Motor neuron (in vitro differentiated cells): ENCODE measurements at places on chromosomes 6 and 20. TPM values are rescaled to one million over a fixed set of nuclear protein-coding genes. Genes with fewer than 3 reads are reported as not detected.
A peak's percentile ranks its signal among the peaks of the same experiment; 100 is the strongest.

PRDM13 gene
- not detected in 2 replicates for total RNA-seq

DNA sequence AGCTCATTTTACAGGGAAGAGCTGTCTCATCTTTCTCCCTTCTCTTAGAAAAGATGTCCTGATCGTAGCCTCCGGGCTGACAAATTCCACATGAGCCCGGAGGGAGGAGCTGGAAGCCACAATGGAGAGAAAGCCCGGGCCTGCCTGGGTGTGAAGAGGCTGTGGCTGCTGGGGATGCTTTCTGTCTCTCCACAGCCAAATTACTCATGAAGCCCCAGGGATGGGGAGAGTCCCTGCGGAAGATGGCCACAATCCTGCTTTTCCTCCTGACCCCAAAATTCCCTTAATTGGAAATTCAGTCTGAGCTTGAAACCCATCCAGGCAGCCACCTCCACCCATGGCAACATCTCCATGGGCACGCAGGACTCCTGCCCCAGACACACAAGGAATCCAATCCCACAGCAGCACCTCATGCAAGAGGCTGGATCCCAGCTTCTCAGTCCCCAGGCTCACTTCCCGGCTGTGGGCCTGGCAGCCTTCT, 32.4 kb downstream of the JPH2 start:
- peak; percentile 69 for ATAC-seq

GRCh38 chr6:14221564-14222279, 104.2 kb downstream of the CD83 start:
- ATAC-seq: no peak

DNA sequence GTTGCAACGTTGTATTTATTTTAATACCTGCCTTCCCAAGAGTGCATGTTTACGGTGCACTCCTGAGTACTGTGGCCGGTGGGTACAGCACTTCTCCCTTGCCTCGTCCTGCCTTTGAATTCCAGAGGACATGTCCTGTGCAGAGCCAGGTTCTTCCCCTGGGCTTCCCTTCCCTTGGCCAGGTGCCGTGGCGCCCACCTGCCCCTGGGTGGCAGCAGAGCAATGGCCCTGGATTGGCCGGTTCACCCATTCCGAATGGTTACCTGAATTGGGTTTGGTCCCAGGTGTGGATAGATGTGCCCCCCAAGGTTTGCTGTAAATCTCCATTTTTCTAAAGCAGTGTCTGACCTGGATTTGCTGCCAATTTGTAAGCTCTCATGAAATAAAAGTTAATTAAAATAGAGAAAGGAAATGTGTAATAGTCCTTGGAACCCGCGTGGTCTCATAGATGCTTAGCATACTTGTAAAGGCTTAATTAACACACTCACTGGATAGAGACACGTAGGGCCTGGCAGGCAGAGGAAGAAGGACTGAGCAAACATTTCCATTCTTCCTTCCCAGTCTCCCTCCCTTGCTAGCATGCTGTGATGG, 40.6 kb downstream of the DTD1 start:
- ATAC-seq: no peak

GRCh38 chr6:117414770-117415169, 11.0 kb downstream of the ROS1 start:
- no peak for ATAC-seq

- ATAC-seq: no peak
Measured at GRCh38 chr20:52847731-52848359, 124.3 kb upstream of the TSHZ2 start.

DNA sequence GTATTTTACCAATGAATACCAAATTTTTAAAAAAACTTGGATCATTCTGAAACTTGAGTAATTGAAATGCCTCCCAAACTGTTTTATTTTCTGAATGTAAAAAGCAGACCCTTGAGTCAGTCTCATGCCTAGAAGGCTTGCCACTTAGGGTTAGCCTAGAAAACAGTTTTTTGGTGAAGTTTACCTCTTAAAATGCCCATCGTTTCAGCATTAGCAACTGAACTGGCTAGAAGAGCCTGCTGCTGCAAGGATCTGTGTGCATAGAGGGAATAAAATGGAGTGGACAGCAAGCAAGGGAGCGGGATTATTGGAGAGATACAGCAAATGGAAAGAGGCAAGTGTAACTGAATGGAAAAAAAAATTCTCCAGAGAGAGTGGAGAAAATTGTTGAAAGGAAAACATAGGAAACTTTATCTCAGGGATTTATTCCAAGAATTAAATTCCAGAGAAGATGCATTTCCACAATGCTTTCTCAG, 40.1 kb downstream of the ADGRG6 start:
- ATAC-seq: no peak

DNA sequence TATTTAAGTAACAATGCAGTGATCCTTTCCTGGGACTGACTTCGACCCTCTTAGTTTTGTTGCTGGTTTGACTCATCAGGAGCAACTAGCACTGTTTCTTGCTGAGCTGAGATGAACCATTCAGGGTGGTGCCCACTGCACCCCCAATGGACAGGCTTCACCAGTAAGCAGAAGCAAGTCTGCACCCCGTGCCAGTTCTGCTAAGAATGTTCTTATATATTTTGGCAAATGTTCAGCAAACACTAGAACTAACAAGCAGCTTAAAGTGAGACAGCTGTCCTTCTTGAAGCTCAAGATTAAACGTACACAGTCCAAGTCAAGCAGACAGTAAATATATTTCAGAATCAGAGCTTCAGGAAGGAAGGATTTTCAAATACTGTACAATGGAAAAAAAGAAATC, 561.3 kb upstream of the CDH4 start:
- ATAC-seq: no peak

ZSCAN23 gene
- 4.1 and 5.3 TPM in 2 replicates for total RNA-seq

GRCh38 chr6:37777272-37777834, 42.2 kb upstream of the ZFAND3 start:
- no peak for ATAC-seq
